ENCODE measurements at places on chromosomes 2 and 18.
A peak's percentile ranks its signal among the peaks of the same experiment; 100 is the strongest.

DNA sequence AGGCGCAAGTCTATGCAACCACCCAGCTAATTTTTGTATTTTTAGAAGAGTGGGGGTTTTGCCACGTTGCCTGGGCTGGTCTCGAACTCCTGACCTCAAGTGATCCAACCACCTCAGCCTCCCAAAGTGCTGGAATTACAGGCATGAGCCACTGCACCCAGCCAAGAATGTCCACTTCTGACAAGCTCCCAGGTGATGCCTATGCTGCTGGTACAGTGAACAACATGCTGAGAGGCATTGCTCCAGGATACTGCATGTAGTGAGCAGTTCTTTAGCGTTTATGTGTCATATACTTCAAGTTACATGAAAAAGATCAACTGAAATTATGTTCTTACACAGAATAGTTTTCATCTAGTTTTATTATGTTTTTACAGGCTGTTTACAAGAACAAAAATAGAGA lies 17.2 kb upstream of the ELAC1 start:
- no peak for DNase-seq

DNA sequence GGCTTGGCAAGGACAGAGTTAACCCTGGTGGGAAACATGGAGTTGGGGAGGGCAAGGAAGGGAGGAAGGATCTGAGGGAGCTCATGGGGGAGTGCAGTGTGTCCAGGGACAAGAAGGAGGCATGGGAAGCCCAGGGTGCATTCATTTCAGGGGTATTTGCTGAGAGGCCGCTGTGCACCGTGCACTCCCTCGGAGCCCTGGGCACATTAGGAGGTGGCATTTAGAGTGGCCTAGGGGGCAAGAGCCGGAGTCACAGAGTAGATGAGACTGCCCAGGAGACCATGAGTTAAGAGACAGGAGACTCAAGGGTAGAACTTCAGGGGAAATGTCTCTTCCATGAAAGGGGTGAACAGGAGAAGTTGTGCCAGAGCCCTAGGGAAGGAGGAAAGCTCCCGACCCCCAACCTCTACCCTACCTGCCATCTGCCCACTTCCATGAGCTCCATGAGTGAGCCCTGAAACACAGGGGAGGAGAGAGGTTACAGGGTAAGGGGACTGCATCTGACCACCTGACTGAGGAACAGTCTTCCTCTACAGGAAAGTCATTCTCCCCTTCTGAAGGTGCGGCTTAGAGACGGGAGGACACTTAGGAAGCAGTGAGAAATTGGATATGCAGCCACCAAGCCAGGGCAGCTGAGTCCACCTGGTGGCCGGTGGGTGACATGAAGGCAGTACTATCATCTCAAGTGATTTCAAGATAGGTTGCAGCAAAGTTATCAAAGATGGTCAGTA lies 58.5 kb upstream of the COPS8 start:
- peak; percentile 19 for DNase-seq

DNA sequence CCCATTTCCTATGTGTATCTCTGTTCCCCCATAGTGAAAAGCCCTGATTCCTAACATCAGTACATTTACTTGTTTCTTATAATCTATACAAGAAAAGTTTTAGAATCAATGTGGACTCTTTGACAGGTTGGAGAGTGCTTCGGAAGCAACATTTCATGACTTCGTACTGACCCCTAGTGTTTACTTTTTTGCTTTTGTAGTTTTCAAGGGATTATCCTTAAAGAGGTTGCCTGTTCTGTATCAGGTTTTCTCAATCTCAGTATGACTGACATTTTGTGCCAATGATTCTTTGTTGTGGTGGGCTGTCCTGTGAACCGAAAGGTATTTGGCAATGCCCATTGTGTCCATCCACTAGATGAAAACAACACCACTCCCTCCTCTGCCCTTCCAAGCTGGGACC lies 43.3 kb upstream of the SERPINB2 start:
- no peak for DNase-seq

GRCh38 chr2:71494523-71495155 lies 41.3 kb downstream of the DYSF start:
- DNase-seq = no peak

GRCh38 chr2:190407246-190407661 lies 901 bp upstream of the MFSD6 start:
- peak; percentile 80 for DNase-seq

- DNase-seq = no peak
Observed at GRCh38 chr2:207395535-207396251, 134.1 kb upstream of the CREB1 start.

DNA sequence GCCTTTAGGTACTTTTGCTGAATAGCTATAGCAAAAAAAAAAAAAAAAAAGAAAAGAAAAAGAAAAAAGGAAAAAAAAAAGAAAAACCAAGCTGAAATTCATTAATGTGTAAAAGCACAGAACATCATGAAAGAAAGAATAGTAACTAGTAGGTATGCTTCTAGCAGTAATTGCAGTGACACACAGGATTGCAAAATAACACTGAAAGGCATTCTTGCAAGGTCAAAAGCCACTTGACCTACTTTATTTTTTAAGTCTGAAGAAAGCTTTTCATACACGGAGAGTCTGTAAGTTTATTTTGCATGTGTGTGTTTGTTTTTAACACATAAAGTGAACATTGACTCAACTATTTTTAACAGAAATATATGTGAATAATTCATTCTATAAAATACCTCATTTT lies 54.4 kb downstream of the DOK6 start:
- no peak for DNase-seq

DNA sequence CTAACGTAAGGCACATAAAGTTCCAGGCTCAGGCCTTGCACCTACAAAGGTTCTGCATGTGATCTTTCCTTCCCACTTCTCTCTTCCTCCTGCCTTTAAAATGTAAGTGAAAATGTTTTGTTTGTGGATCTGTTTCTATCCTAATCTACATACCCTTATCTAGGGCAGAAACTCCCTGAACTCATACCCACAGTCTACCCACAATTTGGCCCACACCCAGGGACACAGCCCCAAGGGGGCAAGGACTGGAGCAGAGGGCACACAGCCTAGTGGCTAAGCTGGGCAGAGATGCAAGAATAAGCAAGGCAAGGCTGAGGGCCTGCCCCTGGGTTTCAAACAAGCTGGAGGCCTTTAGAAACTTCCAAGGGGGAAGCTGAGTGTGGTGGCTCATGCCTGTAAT lies 71.0 kb downstream of the HS1BP3 start:
- no peak for DNase-seq

DNA sequence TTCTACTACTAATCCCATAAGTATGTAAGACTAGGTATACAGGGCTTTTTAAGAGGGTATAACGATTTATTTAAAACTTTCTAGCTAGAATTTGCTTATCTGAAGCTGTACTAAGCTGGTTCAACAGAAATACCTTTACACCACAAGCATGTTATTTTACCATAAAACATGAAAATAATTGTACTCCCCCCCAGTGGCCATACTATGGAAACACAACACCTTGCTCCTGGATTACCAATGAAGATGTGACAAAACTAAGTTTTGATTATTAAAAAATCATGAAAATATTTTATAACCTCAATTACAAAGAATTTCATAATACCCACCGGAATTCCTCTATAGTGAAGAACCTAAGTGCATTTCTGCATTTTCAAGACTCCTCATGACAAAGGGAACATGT lies 27.3 kb downstream of the LPIN2 start:
- DNase-seq = peak; percentile 78

DNA sequence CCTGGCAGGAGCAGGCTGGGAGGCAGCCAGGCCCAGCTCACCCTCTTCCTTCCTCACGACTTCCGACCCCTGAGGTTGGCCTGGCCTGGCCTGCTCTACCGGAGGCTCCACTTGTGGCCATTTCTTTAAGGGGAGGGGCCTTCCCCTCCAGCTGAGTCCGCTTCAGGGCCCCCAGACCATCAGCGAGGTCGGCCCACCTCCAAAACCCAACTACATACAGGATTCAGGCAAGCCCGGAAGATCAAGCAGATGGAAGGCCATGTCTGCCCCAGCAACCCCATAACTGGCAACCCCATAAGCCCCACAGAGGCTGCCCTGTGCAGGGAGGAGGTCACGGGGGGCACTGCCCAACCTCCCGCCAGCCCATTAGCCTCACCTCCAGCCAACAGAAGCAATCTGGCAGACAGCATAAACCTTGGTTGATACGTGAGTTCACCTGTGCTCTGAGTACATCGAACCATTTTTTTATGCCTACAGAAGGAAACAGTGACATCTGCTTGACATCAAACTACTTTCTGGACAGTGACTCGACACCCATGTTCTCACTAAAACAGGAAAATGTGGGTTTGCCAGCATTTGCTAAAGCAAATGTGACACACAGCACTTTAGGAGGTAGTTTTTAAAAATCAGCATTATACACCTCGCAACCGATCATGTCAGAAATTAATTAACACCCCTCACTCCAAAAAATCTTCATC lies 98.9 kb downstream of the EIPR1 start:
- no peak for DNase-seq

GRCh38 chr2:235468978-235469655 lies 24.7 kb upstream of the AGAP1 start:
- no peak for DNase-seq

- peak; percentile 14 for DNase-seq
Observed at GRCh38 chr18:5417342-5417741, 121.8 kb upstream of the ZBTB14 start.

DNA sequence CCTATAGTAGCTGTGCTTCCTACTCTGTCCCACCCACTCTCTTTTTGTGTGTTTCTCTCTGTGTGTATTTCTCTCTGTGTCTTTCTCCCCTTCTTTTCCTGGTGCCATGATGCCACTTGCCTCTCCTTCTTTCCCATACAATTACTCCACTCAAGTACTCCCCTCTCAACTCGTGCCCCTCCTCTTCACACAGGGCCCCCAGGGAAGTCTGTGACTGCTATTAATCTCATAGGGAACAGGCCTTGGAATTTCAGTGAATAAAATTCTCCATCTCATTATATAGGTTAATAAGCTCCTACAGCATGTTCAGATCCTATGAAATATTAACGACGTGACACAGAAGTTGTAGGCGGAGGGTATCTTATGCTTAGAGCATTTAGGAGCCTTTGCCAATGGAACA lies 205.9 kb upstream of the EPHA4 start:
- DNase-seq = no peak

DNA sequence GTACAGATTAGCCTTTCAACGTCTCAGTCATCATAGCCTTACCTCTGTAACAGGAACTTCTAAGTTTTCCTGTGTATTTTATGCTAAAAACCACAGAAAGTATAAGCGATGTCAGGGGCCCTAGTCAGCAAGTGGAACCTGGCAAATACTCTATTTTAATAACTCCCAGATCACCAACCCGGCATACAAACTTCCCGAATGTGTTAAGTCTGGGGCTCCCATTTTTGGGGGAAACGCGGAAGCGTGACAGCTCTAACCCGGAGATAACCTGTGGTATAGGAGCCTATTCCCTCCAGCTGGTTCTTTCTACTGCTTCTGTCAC lies 574 bp downstream of the NIFK start:
- no peak for DNase-seq

GRCh38 chr2:217166241-217166850 lies 306.5 kb upstream of the TNP1 start:
- no peak for DNase-seq

DNA sequence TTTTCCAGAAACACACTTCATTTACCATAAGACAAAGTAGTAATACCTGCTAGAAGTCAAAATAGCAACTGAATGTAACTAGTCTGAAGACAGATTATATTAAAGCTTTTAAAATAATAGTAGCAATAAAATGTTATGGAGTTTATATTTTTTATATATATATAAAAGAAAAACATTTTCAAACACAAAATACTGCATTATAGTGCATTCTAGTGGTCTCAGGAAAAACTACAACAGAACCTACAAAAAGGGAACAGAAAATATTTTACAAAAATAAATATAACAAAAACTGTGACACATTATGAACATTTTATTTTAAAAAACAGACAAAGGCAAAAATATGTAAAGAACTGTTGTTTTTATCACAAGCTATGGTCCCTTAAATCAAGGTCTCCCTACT lies 48.0 kb downstream of the STRN start:
- DNase-seq = no peak

GRCh38 chr2:41222593-41222992 lies 770.7 kb upstream of the SLC8A1 start:
- no peak for DNase-seq

DNA sequence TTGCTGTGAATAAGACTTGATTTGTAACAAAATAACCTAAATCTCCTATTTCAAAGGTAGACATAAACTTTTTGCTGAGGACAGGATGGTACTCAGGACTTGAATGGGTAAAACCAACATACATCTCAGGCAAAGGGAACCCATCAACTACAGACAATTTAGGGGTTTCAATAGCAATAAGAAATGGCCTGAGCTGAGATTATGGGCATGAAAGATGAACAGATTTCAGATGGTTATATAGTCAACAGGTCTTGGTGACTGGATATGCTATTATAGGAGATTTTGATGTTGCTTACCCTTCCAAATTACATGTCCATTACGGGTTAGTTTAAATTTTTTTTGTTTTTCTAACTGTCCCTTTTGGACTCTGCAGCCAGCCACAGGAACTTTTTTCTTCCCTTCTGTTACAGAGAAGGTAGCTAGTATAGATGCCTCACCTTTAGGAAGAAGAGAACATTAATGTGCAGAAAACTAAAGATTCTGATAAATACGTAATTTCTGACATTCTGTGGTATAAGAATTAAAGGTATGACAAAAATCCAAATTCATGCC lies 4.6 kb downstream of the RPS27A start:
- no peak for DNase-seq

- DNase-seq = no peak
Observed at GRCh38 chr2:218819093-218819492, 12.5 kb downstream of the PRKAG3 start.

DNA sequence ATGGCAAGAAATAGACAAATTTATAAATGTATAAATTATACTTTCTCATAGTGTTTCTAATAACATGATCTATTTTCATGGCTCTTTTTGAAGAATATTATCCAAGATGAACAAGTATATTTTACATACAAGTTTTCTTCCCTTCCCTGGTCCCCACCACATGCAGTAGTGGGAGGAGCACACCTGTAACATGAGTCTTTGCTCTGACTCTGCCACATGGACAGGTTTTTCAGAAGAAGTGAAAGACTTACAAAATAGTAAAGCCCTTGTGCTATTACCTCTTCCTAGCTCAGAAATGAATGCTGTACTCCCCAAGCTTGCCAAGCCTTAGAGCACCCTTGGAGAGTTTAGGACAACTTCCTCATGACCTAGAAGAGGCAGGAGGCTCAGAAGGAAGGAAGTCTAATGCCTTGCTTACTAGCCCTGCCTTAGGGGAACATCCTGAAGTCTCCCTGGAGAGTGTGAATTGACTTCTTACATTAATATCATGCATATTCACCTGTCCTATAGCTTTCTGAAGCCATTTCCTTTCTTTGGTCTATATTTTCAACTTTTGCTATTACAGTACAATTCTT lies 18.4 kb downstream of the MXD1 start:
- DNase-seq = no peak

GRCh38 chr18:22846088-22846683 lies 86.9 kb upstream of the RBBP8 start:
- no peak for DNase-seq

- DNase-seq = peak; percentile 43
Observed at GRCh38 chr2:64609227-64609941, 44.3 kb downstream of the SERTAD2 start.

DNA sequence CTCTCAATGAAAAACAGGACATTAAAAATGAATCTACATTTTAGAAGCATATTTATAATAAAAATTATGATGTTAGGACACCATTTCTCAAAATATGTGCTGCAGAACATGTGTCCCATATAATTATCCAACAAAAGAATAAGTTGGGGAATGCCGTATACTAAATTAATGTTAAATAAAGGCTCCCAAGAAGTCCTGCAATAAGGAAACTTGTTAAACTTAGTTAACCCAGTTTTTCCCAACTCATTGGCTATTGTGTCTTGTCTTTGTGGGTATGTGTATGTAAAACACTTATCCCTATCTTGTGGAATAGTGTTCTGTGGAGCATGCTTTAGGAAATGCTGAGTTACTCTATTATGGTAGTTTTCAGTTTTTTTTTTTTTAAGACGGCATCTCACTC lies 25.6 kb upstream of the GTF2A1L start:
- no peak for DNase-seq

All from CD4-positive, alpha-beta T cell treated with Interleukin-4 for 4 hours (primary cell).